ENCODE measurements at places on chromosomes 7 and 10.
A peak's percentile ranks its signal among the peaks of the same experiment; 100 is the strongest.

DNA sequence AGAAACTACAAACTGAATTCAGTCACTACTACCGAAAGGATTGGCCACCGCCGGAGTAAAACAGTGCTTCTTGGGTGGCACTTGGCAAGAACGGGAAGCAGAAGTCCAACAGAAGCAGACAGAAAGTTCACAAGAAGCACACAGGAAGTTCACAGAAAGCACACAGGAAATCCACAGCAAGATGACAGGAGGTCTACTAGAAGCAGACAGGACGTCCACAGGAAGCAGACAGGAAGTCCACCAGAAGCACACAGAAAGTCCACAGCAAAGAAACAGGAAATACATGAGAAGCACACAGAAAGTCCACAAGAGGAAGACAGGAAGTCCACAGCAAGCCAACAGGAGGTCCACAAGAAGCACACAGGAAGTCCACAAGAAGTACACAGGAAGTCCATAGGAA, 399.2 kb upstream of the AUTS2 start:
- no peak for DNase-seq

DNA sequence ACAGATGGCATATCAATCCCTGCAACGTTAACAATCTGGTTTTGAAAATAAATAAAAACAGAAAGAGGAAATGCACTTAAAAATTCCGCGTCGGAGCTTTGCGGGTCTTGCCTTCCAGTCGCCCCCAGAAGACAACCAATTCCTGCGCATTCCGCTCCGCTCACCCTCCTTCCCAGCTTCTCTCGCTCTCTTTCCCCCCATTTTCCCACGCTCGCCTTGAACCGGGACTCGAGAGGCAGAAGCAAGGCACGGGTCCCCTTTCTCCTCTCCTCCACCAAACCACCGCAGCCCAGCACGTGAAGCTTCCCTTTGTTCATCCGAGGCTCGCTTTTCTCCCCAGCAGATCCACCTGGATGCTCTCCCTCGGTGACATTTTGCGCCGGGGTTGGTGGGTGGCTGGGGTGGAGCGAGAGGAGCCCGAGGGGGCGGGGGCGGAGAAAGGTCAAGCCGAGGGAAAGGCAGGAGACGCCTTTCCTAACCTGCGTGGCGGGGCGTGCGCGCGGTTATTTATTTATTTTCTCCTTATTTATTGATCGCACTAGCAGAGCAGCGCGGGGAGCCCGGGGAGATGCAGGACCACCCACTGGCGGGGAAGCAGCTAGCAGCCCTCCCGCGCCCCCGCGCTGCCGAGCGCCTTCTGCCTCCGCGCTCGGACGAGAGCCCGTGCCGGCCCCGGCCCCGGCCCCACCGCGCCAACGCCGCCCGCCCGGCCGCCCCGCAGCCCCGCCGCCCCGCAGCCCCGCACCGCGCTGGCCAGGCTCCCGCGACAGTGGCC, at the start of gene KCND2:
Gene KCND2, plus strand, starts transcription at position 475 of the 775 bp plus-strand sequence.
- DNase-seq = no peak

GRCh38 chr10:26835025-26835424, 25.7 kb downstream of the ABI1 start:
- no peak for DNase-seq

- DNase-seq = no peak
These were observed 70.0 kb downstream of the CRTAC1 start for GRCh38 chr10:97960269-97961056.

DNA sequence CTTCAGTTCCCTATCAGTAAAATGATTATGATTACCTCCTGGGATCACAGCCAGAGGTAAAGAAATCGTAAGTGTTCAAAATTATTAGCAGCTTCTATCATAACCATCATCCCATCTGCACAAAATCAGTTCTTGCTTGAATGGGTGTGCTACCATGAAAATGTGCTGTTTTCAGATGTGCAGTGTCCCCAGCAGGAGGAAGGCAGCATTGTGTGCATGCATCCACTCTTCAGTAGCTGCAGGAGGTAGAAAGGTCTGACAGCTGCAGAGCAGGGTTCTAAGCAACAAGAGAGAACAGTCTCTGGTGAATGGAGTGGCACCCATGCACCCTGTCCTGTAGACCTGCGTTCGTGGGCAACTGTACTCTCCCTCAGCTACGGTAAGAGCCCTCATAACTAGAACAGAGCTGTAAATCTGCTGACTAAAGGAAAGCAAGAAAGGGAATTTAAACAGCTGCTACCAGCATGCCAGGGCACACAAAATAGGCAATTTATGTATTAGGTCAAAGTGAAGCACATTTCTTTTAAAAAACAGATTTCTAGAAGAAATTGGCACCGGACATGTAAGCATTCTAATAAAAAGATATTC, 21.2 kb downstream of the VSTM2A start:
- DNase-seq = no peak

GRCh38 chr7:96144260-96144526, 177.7 kb downstream of the SLC25A13 start:
- DNase-seq = no peak

DNA sequence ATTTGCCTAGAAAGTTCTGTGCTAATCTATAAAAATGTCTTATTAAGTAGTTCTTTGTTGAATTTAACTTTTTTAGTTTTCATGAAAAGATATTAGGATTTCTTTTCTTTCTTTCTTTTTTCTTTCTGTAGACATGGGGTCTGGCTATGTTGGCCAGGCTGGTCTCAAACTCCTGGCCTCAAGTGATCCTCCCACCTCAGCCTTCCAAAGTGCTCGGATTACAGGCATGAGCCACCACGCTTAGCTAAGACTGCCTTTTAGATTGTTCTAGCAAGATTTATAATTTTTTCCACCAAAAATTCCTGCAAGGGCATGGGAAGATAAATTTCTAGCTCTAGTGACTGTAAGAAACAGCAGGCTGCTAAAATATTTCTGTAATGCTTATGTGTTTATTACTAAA, 140.5 kb downstream of the WDR37 start:
- no peak for DNase-seq

DNA sequence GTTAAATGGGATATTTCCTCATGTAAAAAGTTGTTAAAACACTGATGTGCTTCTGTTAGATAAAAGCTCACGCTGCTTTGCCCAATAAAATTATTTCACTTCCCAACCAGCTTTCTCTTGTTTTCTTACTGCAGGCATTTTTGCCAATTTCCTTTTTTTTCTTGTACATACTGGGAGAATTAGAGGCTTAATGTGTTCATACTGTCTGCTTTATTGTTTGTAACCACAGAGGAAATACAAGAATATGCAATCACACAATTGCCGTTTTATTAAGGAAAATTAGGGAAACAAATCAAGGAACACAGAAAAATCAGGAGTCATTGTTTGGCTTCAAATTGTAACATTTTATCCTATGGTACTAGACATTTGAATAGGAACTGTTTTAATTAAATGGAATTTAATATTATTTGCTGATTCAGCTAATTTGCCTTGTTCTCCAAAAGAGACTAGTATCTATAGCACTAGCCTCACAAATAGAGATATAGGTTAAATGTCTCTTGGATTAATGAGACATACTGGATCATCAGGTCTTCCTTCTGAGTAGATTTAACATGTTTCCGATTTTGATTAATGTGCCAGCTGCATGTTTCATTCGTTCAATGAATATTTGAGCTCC, 6.4 kb upstream of the VWA2 start:
- no peak for DNase-seq

- no peak for DNase-seq
These were observed 329.8 kb upstream of the MBL2 start for GRCh38 chr10:53102424-53102823.

DNA sequence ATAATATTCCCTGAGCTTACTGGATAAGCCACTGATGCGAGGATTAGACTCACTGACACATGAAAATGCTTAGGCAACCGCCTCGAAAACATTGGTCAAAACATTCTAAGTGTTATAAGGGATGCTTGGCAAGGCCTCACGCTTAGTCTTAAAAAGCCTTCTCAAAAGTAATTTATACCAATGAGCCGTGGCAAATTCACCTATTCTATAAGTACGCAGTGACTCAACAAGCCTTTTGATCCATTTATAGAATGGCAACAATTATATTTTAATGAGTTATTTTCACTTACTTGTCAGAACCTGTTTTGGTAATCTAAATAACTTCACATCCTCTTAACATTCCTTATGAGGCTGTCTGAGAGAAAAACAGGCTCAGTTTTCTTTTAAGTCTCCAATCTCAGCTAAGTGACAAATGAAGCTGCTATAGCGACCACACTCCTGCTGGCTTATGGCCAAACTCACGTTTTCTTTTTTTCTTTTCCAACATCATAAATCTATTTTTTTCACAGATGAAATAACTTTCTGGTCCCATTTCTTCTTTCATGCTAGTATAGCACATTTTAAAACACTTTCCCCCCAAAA, 121.2 kb upstream of the AFAP1L2 start:
- DNase-seq = peak; percentile 44

- DNase-seq = no peak
These were observed 89.6 kb downstream of the FZD1 start for GRCh38 chr7:91353848-91354247.

- DNase-seq = no peak
These were observed 585.0 kb upstream of the MBL2 start for GRCh38 chr10:53357587-53357986.

- no peak for DNase-seq
These were observed 117.6 kb downstream of the TSPAN12 start for GRCh38 chr7:120740348-120740747.

DNA sequence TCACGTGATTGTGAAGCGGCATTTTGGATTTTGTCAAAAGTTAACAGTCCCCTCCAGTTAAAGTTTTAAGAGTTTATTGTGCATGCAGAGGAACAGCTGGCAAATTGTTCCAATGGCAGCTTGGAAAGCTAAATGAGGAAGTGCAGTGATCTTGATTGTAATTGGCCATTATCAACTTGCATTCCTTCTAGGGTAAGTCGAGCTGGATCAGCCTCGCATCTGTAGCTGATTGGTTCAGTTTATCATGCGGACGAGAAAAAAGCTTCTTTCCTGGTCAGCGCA, 566 bp downstream of the ZNF789 start:
- no peak for DNase-seq

DNA sequence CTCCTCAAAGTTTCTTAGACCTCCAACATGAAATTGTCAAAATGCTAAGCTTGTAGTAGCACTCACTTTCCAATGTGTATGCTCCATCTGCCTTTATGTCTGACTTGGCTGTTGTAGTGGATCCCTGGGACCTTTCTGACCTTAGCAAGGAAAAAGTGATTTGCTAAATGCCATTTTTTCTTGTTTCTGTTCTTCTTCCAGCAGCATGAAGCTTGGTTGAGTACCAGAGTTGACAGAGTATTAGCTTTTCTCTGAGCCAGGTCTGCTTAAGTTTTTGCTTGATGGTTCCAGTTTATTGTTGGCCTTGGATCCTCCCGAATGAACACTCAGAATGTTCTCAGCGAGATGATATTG, 168.7 kb downstream of the SND1 start:
- no peak for DNase-seq

DNA sequence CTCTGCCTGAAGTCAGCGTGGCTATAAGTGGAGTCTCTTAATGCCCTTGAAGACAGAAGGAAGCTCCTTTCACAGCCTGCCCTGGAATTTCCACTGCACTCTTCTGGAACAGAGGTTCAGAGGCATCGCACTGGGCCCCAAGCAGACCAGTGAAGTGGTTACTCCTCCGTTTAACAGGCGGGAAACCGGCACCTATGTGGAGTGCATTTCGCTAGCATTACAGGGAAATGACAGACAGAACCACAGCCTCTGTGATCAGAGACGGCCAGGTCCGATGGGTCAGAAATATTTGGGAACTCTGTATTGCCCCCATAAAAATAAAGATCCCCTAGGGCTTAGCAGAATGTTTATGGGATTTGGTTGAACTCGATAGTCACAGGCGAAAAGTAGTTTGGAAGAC, 406.9 kb upstream of the PRKCQ start:
- DNase-seq = no peak

GRCh38 chr7:144256112-144256511, 8.5 kb downstream of the OR2A7 start:
- no peak for DNase-seq

- no peak for DNase-seq
These were observed 93.9 kb downstream of the RBM20 start for GRCh38 chr10:110737886-110738634.

- no peak for DNase-seq
These were observed 36.2 kb downstream of the BAG3 start for GRCh38 chr10:119687192-119688032.

DNA sequence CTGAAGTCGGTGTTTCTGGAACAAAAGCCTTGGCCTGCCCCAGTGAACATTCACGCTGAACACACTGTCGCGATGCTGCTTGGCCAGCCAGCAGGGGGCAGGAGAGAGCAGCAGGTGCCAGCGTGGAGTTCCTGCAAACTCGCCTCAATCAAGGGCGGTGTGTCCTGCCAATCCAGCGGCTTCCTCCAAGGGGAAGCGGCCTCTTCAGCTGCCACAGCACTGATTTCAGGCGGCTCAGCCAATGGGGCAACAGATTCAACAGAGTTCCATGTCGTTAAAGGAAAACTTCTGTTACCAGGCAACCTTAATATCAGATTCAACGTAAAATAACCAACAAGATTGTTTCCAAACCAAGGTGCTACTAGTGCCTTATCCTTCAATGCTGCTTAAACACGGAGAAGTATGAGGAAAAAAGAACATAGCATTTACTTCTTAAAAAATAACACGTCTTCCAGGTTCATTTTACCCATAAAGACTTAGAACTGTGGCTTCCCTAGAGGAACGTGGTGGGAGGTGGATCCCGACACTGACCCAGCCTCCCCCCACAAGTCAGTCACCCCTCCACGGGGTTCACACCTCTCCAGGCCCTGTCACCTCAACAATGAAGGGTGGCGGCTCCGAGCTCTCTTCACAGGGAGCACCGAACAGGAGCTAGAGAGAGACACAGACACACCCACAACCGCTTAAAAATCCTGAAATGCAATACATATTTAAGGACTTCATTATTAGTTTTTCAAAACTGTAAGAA, 178.2 kb downstream of the DIP2C start:
- peak; percentile 69 for DNase-seq

GRCh38 chr10:29600067-29600466, 34.7 kb downstream of the SVIL start:
- DNase-seq = no peak
